DMS153 (cell line): ENCODE measurements at places on chromosomes 7 and 10.

DNA sequence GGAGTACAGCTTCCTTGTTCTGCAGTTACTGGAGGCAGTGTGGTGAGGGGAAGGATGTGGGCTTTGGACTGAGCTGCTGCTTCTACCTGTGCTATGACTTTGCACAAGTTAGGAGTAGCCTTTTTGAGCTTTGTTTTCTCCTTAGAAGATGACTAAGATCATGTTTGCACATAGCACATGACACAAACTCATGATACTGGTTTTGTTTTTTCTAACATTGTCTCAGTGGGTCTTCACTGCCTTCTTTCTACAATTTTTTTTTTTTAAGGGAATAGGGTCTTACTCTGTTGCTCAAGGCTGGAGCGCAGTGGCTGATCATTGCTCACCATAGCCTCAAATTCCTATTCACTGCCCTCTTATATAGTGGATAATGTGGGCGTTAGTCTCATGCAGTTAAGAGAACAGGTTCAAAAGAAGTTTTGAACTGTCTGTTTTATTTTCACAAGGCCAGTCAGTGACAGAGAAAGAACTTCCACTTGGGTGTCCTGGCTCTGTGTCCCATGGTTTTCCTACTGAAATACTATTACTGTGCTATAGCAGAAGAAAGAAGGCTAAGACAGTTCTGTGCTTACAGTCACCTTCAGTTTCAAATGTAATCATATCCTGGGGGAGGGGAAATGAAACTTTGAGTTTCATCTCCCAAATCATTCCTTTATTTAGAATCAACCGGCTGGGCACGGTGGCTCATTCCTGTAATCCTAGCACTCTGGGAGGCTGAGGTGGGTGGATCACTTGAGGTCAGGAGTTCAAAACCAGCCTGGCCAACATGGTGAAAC, 72.0 kb downstream of the KAT6B start:
- no peak for DNase-seq

DNA sequence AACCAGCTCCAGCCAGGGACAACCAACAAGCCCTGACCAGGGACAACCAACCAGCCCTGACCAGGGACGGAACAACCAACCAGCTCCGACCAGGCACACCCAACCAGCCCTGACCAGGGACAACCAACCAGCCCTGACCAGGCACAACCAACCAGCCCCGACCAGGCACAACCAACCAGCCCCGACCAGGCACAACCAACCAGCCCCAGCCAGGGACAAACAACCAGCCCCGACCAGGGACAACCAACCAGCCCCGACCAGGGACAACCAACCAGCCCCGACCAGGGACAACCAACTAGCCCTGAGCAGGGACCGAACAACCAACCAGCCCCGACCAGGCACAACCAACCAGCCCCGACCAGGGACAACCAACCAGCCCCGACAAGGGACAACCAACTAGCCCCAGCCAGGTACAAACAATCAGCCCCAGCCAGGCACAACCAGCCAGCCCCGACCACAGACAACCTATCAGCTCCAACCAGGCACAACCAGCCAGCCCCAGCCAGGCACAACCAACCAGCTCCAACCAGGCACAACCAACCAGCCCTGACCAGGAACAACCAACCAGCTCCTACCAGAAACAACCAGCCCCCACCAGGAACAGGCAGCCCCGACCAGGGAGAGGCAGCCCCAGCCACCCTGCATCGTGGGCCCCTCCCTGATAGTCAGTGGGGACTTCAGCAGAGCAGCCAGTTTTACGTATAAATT, 56.4 kb downstream of the PROSER2 start:
- no peak for DNase-seq

DNA sequence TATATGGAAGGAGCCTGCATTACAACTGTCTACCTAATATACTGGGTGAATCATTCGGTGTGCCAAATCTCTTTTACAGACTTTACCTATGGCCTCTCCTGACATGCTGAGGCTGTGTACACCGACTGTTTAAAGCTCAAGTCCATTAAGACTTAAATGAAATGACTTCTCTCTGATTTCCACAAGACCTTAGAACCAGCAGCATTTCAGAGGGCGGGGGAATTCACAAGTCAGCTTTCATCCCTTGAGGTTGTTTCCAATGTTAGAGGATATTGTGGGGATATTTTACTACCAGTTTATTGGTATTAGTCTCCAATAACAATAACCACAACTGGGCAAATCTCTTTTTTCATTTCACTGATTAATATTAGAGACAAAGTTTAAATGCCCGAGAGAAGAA, 87.1 kb upstream of the IKZF1 start:
- no peak for DNase-seq

- no peak for DNase-seq
Observed at GRCh38 chr7:98795741-98796493, 73.9 kb downstream of the TMEM130 start.

DNA sequence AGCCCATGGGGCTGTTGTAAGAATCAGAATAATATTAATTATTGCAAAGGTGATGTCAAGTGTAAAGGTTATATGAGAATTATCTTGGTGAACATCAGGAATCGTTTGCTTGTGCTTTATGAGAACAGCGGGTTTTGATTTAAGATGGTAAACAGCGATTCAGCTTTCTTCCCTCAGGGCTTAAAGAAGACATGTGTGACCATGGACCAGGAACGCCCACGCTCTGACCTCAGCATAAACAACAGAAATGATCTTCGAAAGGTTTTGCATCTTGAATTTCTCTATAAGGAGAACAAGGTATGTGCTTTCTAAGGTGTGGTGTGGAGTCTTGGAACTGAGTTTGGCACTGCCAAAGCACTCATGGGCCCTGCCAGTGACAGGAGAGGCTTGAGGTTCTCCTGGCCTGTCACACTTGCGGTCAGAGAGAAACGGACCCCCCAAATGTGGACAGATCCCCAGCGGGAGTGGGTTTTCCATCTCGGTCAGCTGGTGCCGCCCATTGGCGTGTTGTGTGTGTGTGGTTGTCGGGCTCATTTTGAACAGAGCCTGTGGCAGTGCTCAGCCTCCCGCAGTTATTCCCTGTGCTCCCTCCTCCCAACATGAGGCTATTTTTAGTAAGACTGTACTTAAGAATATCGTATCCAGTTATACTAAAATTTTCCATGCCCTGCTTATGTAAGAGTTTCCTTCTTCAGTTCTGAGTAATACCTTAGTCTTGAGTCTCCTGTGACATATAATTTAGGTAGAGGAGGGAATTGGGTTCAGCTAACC, 7.2 kb downstream of the MINDY4 start:
- no peak for DNase-seq

GRCh38 chr7:332646-333392, 42.8 kb downstream of the FOXL3 start:
- DNase-seq, result peak; percentile 62
